ENCODE measurements at places on chromosomes 16 and 17.
A peak's percentile ranks its signal among the peaks of the same experiment; 100 is the strongest.

- DNase-seq = no peak
These were observed at the start of gene CYGB for GRCh38 chr17:76537578-76538280. Gene CYGB, minus strand, starts transcription at chr17:76537709. Its CDS starts 167 bp downstream, at chr17:76537542.

DNA sequence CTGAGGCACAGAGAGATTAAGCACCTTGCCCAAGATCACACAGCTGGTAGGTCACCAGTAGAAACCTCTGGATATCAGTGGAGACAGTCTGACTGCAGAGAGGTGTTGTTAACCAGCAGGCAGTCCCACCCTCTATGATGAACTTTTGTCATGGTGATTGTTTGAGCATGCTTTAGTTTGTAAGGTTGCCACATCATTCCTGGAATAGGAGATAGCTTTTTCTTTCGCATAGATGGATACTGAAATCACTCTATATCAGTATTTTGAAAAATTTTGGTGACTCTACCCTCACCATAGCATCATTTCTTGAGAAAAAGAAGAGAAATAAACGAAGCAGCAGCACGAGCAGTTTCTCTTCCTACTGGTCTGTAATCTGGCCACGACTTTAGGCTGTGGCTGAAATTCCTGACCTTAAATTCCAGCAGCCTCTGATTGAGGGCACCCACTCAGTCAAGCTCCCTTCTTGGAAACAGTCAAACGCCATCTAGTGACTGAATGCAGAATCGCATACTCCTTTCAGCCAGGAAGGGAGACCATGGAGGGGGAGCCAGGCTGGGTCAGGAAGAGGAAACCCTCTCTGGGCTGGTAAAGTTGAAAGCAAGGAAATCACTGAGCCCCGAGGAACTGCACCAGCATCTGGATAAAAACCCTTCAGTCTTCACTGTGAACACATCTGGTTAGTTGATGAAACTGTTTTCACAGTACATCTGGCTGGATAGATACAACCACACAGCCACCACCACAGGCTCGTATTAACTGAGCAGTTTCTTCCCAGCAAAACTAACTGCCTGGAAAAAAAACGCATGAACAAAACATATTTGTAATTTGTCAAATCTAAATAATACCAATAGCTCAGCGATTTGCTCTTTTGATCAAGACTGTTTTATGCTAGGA is 108.5 kb upstream of the XYLT1 start:
- DNase-seq = peak; percentile 61

- DNase-seq = no peak
These were observed 21.6 kb upstream of the ATP2A3 start for GRCh38 chr17:3985846-3986245.

DNA sequence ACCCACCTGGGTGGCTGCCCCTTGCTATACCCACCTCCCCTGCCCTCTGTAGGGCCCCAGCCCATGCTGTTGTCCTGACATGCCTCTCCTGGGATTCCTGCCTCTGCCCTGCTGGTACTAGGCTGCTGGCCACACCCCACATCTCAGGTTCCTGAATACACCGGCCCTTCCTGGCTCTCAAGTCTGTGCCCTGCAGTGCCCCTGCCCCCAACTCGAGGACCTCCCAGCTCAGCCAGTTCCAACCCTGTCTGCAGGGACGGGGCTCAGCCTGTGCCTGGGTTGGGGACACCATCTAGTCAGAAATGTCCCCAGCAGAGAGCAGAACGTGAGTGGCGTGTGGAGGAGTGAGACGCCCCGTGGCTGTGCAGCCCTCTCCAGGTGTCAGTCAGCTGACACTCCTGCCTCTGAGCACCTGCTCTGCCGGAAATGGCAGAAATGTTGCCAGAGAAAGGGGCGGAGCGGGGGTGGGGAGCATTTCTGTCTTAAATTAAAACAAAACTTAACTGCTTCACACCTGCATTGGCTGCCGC is 28.7 kb downstream of the ACSF3 start:
- DNase-seq = no peak
